ENCODE measurements at places on chromosomes 4 and X. TPM values are rescaled to one million over a fixed set of nuclear protein-coding genes. Genes with fewer than 3 reads are reported as not detected.
A peak's percentile ranks its signal among the peaks of the same experiment; 100 is the strongest.

- DNase-seq, result no peak
These were observed 443.0 kb downstream of the PCDH10 start for GRCh38 chr4:133592106-133592505.

GRCh38 chr4:169200361-169201030, 70.3 kb downstream of the SH3RF1 start:
- DNase-seq, result no peak

DNA sequence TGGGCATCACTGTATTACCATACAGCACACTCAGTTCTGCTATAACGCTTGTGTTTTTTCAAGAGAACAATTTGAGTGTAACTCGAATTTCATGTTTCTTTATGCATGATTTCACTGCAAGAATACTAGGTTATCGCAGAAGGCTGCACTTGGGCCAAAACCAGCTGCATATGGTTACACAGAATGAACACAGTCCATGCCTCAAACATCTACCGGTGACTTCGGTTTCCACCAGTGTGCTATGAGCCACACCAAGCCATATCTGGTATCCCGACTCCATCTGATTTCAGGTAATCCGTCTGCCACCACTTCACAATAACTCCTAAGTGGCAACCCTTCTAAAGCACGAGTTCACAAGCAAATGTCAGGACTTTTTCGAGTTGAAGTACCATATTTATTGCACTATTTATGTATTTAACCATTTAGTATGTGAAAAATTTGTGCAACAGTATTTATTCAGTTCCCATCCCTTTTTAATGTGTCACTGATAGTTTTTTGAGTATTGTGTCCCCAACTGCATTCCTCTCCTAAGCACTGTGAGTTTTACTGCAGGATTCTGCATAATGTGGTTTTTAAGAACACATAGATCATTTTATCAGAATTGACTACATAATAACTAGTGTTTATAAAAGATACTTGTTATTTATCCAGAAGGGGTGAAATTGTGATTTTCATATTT, 111.8 kb downstream of the APBB2 start:
- DNase-seq, result no peak

DNA sequence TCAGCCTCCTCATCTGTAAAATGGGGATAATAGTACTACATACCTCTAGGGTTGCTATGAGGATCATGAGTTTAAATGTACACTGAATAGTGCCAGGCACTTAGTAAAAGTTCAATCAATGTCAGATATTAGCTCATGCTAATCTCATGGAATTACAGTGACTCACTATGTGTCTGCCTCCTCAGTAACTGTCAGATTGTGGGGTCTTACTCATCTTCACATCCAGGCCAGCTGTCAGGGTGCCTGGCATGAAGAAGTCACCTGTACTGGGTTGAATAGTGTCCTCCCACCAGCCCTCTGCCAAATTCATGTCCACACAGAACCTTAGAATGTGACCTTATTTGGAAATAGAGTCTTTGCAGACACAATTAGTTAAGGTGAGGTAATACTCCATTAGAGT, 54.3 kb upstream of the STIM2 start:
- no peak for DNase-seq

DNA sequence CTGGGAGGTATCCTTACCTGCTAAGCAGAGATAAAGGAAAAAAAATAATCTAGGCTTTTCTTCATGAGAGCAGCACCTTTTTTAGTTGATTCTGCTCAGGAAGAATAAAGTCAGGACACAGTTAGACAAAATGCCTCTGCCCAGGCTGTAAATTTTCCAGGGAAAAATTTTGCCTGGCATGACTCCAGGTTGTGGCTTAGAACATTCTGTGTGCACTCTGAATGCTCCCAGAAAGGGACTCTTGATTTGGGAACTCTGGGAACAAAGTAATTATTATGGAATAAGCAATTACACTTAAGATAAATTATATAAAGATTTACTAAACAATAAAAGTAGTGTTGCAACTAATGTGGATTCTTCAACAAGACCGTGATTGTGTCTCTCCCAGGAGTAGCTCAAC, 826.2 kb upstream of the TENM3 start:
- DNase-seq, result no peak

DNA sequence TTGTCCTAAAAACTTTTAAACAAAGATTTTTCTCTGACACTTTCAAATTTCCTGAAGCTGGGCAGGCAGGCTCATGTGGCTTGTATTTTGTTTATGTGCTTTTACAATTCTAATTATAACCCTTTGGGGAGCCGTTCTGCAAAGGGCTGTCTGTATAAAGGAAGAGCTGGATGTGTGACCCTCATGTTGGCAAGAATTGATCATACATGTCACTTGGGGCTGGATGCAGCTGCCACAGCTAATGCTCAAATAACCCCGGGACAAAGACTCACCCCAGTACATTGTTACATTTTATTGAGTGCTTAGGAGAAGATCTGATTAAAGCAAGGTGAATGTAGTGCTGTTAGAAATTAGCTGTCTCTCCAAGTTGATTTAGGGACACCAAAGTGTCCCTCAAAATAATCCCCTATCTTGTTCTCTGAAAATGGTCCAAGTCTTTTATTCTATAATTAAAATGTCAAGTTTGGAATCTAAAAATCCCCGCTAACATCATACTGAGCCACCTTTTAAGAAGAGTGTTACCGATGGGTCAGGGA, 13.0 kb upstream of the DAPP1 start:
- no peak for DNase-seq

GRCh38 chrX:49191574-49192011, 5.4 kb upstream of the PRICKLE3 start:
- no peak for DNase-seq

- DNase-seq, result peak; percentile 85
These were observed 568 bp downstream of the CHST7 start for GRCh38 chrX:46573892-46574773.

- no peak for DNase-seq
These were observed 140.1 kb upstream of the TRAM1L1 start for GRCh38 chr4:117225471-117225870.

GRCh38 chr4:185212581-185212980, 3.2 kb downstream of the SNX25 start:
- DNase-seq, result no peak

DNA sequence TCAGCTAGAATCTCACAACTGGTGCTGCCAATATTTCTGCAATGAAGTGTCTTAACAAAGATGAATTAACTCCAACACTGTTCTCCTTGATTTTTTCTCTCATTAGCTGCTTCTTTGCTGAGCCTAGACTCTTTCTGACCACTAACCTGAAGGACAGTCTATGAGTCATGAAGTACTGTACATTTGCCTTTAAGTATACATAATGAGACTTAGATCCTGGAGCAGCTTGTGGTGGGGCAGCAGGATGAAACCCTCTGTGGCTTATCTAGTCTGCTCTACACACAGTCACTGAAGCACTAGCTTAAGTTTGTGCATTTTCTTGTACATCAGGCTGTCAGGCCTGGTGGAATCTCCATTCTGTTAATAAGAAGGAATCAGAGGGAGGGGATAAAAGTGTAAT, 307.4 kb upstream of the SMIM31 start:
- DNase-seq, result no peak

DNA sequence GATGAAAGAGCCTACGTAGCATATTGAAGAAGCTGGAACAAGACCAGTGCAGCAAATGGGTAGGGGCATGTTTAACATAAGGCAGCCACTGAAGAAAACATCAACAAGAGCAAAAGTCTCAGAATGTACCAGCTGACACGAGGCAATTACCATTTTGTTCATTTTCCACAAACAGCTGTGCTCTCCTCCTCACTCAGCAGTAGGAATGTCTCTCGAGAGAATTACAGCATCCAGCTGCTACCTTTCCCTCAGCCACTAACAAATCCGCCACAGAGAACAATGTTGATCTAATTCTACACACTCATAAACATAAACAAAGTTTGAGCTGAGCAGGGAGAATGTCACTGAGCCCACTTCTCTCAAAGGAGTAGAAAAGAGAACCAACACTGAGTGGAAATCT, 68.0 kb downstream of the OPHN1 start:
- no peak for DNase-seq

DNA sequence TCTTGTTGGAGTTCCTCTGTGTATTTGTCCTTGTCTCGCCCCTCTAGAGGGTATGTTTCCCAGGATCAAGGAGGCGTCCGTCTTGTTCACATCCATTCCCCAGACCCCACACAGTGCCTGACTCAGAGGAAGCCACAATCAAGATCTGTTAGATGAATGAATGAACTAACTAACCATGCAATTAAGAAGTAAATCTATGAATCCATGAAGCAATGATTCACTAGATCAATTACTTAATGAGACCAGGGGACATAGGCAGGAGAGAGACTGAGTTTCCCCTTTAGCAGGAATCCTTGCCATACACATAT, 11.9 kb downstream of the BLOC1S4 start:
- DNase-seq, result no peak

- no peak for DNase-seq
These were observed 285.3 kb downstream of the ANKRD50 start for GRCh38 chr4:124427095-124427767.

DNA sequence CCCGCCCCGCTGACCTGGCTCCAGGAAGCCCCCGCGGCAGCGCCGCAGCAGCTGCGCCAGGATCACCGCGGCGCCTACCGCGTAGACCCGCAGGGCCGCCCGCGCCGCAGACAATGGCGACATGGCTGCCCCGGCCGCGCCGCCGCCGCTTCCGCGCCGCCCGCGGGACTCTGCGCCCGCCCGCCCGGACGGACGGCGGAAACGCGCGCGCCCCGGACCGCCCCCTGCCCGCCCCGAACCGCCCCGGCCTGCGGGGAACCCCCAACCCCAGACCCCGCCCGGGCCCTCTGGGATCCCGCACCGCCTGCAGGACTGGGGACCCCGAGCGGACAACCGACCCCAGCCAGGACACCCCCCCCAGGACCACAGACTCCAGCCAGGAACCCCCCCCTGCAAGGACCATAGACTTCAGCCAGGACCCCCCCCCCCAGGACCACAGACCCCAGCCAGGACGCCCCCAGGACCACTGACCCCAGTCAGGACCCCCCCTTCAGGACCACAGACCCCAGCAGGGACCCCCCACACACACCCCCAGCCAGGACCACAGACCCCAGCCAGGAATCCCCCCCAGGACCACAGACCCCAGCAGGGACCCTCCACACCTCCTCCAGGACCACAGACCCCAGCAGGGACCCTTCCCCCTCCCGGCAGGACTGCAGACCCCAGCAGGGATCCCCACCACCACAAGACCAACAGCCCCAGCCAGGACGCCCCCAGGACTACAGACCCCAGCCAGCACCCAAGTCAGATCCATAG, at the start of the genes DHRSX and ZBED1:
TSS of gene DHRSX (minus strand) at position 174 of the 756 bp plus-strand sequence. CDS start at position 123, 51 bp downstream.
TSS of gene ZBED1 (minus strand) at position 174 of the 756 bp plus-strand sequence. CDS start 10,257 bp downstream, outside the sequence.
- DNase-seq, result peak; percentile 65

GRCh38 chr4:26204249-26204825, 116.5 kb upstream of the RBPJ start:
- DNase-seq, result peak; percentile 61

GRCh38 chrX:154457491-154458115, 478 bp upstream of the PLXNA3 start:
- DNase-seq, result no peak

DNA sequence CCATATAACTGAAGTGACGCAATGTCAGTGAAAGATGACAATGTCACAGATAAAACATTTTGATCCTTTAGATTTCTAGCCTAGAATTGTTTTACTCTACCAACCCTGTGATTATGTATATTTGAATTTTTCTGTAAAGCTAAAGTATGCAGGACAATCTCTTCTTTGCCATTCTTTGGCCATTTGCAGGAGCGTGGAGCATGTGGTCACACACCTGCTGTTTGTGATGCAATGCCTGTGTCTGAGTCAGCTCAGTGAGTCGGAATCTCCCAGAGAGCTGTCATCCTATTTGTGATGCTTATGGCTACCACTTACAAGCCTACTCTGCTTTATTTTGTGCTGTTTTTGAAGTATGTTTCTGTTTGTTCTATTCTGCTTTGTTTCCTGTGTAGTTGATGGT, 214.5 kb downstream of the NAF1 start:
- no peak for DNase-seq

DNA sequence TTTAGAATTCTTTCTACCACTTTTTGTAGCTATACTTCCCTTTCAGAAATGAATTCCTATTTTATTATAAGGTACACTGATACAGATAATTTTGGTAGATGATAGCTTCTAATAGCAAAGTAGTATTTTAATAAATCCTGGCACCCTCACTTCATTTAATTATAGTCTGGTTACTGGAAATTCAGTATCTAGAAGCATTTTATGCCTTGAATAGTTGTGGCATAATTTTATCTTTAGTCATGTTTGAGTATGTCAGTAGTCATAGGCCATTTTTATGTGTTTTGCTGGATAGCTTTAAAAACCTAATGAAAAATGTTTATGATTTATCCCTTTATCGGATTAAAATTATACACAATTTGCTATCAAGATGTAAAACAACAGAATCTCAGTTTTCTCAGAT, 92.3 kb downstream of the DIAPH2 start:
- no peak for DNase-seq

DNA sequence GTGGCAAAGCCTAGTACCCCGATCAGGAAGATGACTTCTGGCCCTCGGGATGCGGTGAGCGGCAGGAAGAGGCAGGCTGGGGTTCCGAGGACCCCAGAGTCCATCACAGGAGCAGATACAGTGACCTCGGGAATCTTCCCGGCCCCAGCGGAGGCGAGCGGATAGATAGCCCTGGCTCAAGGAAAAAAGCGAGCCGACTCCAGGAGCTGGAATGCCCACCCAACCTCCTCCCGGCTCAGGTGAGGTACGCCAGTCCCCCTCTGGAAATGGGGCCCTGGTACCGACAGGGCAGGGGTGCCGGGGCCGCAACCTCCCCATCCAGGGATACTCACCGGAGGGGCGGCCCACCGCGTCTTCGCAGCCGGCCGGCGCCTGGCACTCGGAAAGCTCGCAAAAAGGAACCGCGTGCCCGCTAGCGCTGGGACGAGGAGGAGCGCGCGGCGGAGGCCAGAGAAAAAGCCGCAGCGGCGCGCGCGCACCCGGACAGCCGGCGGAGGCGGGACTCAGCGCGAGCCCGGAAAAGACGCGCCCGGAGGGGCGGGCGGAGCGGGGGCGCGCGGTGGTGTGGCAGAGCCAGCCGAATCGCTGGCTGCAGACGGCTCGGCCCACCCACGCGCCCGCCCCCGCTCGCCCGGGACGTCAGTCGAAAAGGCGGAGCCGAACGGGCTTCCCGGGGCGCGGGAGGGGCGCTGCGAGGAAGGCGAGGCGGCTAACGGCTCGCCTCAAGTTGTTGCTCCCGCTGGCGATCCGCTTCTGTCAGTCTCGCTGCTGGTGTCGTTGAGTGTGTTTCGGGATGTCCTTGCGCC, at the start of gene ACSL4:
TSS of gene ACSL4 (minus strand) at position 451 of the 806 bp plus-strand sequence. CDS start 49,894 bp downstream, outside the sequence.
- peak; percentile 81 for DNase-seq

MTTP gene
- total RNA-seq, result not detected

MAGEA11 gene
- total RNA-seq, result not detected

KIF4A gene
- total RNA-seq, result 1.3 TPM

HSD17B11 gene
- 50.5 TPM for total RNA-seq

POU4F2 gene
- not detected for total RNA-seq

HPSE gene
- total RNA-seq, result 0.89 TPM

VCX3A gene
- not detected for total RNA-seq

CWH43 gene
- not detected for total RNA-seq

TRAPPC11 gene
- total RNA-seq, result 41.7 TPM

SYNPO2 gene
- 0.56 TPM for total RNA-seq

All from natural killer cell (primary cell).